ENCODE measurements at places on chromosomes 4 and X. TPM values are rescaled to one million over a fixed set of nuclear protein-coding genes. Genes with fewer than 3 reads are reported as not detected.

HSFX3 gene
- not detected for total RNA-seq

LDOC1 gene
- 5.3 TPM for total RNA-seq

DNA sequence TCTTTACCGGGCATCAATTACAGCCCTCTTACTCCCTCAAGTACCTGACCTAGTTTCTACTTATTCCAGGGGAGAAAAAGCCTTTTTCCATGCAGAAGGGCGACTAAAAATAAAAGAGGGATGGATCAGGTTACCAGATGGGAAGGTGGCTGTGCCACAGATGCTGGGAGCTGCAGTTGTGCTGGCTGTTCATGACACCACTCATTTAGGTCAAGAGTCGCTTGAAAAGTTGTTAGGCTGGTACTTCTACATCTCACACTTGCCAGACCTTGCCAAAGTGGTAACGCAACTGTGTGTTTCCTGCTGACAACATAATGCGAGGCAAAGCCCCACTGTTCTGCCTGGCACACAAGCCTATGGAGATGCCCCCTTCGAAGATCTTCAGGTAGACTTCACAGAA lies 148.4 kb upstream of the FGF16 start:
- DNase-seq: no peak

DNA sequence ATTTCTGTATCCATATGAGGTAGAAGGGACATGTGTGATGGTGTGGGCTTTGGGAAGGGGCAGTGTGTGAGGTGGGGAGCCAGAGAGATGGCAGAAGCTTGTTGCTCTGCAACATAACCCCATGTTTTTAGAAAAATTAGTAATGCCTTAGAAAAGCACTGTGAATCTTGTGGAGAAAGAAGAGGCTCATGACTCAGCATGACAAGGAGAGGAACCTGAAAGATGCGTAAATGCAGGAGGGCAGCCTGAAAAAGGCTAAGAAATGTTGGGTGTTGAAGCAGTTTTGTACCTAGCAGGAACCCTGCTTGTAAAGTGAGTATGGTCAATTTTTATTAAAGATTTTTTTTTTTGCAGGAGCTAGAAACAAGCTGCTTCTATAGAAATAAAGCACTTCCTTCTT lies 59.8 kb downstream of the ARSJ start:
- DNase-seq: no peak
